ENCODE measurements at places on chromosomes 11 and 22.
A peak's percentile ranks its signal among the peaks of the same experiment; 100 is the strongest.

GRCh38 chr22:30212363-30212995 is 34.1 kb downstream of the LIF start:
- DNase-seq, result no peak

DNA sequence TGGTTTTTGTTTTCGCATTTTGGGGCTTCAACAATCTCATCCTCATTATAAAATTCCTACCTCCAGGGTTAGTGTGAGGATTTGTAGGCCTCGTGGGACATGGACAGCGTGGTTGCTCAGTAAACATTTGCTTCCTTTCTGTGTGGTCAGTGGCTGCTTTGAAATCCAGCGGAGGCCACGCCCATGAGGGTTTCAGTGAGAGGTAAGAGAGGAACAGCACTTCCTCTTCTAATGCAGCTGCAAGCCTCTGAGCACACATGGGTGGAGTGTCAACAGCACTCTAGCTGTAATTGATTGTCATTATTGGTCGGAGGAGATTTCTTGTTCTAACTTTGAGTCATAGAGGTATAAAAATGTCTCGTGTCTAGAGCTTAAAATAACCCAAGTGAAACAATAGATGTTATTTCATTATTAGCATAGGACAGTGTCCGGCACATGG is 6.0 kb upstream of the ARHGAP42 start:
- DNase-seq, result peak; percentile 85

- no peak for DNase-seq
Observed at GRCh38 chr11:9617940-9618339, 44.5 kb downstream of the WEE1 start.

GRCh38 chr11:36363361-36364268 is 67.5 kb downstream of the PRR5L start:
- DNase-seq, result no peak

GRCh38 chr22:27629908-27630673 is 171.5 kb downstream of the MN1 start:
- DNase-seq, result no peak

GRCh38 chr11:473962-474785 is 24.1 kb downstream of the PTDSS2 start:
- no peak for DNase-seq

DNA sequence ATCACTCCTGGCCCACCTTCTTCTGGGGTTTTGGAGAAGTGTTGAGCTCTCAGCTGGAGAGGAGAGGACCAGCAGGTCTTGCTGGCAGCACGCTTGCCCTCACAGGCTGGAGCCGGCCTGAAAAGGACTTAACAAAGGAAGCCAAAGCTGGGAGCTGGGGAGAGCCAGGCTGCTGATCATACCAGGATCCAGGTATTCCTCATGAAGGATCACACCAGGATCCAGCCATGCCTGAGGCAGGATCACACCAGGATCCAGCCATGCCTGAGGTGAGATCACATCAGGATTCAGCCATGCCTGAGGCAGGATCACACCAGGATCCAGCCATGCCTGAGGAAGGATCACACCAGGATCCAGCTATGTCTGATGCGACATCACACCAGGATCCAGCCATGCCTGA is 17.0 kb downstream of the MRGPRD start:
- no peak for DNase-seq

- DNase-seq, result no peak
Observed at GRCh38 chr22:46092670-46093410, 57.5 kb upstream of the PPARA start.

GRCh38 chr11:127733552-127733951 is 733.0 kb upstream of the KIRREL3 start:
- DNase-seq, result no peak

- no peak for DNase-seq
Observed at GRCh38 chr11:18986744-18987143, 47.5 kb upstream of the MRGPRX1 start.

- DNase-seq, result no peak
Observed at GRCh38 chr22:37103656-37104452, 5.7 kb downstream of the TMPRSS6 start.

- DNase-seq, result no peak
Observed at GRCh38 chr11:60274416-60274815, 6.0 kb upstream of the MS4A4A start.

- no peak for DNase-seq
Observed at GRCh38 chr11:86547727-86548126, 124.7 kb downstream of the ME3 start.

DNA sequence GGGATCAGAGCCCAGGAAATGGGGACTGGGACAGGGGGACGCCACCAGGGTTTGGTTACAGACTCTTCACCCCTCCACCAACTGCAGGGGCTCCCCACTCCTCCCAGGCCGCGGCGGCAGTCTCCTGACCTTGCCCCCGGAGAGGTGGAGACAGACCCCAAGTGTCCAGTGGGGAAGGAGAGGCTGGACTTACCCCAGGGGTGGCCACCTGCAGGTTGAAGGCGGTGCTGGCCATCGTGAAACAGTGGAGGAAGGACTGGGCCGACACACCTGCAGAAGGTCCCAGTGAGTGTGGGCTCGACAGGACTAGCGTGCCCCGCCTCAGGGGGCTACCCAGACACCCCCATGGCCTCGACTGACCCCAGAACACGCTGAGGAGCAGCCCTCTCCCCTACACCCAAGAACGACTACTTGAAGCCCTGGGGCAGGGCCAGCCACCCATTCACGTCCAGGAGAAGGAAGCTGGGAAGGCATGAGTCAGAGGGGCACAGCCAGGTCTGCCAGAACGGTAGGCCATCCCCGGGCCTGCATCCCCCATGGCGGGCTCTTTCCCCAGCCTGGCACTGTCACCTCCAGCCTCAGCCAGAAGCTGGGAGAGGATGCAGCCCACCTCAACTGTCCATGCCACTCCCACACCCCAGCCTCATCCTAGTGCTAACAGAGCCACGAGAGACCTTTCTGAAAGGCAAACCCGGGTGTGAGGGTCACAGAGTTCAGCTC is 2.3 kb downstream of the GATD1 start:
- DNase-seq, result no peak

DNA sequence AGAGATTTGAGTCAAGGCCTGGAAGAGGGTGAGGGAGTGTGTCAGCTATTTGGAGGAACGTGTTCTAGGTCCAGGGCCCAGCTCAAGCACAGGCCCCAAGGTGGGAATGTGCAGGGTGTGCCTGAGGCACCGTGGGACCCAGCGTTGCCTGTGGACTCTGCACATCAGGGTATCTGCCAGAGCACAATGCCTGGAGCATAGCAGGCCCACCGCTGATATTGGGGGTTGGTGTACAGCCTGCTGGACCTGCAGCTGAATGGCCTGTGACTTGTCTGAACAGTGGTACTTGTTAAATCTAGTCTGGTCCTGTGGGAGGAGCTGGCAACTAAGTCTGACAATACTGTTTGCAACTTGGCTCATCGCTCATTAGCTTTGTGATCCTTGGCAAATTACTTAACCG is 131.7 kb downstream of the GRIK4 start:
- DNase-seq, result no peak

GRCh38 chr11:95736355-95736754 is 53.2 kb downstream of the FAM76B start:
- DNase-seq, result no peak

DNA sequence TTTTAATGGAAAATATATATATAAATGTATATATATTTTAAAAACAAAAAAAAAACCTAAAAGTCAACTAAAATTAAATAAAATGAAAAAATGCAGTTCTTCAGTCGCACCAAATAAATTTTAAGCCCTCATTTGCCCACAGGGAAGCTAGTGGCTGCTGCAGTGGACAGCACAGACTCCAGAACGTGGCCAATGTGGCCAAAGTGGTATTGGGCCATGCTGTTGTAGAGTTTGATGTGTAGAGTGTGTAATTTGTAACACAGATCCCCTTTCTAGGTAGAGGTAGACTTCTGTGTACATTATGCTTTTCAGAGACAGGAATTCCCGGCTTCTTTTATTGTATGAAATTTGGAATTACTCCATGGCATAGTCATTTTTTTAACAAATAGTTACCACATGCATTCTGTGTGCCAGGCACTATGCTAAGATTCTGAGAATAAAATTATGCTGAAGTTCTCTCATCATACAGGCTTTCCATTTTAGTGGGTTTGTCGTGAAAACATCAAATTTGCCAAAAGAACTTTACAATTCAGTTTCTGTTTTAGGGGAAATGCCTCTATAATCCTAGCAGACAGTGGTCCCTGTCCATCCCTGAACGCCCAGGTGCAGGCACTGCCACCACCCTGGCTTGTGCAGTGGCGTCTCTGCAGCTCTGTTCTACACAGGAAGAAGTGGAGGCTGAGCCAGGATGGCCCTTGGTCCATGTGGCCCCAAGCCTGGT is 68.5 kb downstream of the MED15 start:
- DNase-seq, result no peak

DNA sequence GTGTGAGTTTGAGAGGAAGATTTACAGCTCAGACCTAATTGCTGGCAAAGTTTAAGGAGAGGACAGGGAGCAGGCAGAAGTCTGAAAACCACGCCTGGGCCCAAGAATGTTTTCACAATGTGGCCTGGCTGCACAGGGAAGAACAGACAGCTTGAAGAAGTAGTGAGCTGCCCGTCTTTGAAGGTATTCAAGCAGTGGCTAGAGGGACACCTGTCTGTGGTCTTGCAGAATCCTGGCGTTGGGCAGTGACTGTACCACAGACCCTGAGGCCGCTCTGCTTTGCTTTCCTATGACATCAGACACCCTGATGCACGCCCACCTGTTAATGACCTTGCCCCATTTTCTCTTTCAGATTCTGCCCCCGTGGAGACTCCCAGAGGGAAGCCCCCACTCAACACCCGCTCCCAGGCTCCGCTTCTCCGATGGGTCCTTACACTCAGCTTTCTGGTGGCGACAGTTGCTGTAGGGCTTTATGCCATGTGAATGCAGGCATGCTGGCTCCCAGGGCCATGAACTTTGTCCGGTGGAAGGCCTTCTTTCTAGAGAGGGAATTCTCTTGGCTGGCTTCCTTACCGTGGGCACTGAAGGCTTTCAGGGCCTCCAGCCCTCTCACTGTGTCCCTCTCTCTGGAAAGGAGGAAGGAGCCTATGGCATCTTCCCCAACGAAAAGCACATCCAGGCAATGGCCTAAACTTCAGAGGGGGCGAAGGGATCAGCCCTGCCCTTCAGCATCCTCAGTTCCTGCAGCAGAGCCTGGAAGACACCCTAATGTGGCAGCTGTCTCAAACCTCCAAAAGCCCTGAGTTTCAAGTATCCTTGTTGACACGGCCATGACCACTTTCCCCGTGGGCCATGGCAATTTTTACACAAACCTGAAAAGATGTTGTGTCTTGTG is 6.6 kb upstream of the MCM5 start:
- no peak for DNase-seq

GRCh38 chr11:42543844-42544419 is 767.9 kb upstream of the API5 start:
- no peak for DNase-seq

DNA sequence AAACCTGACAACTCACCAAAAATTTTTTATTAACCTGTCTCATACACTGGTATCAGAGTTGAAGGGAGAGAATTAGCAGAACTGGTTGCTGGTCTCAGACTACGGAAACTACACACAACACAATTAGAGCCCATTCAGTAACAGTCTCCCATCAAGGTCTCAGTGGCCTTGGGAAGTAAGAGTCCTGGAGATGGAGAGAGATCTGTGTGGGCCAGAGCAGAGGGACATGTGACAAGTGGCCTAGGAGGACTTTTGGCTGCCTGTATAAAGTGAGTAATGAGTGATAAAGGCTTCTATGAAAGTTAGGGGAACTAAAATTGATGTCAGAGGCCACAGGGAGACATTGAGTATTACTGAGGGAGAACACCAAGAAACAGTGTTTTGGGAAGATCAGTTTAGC is 58.9 kb downstream of the PARVA start:
- DNase-seq, result no peak

GRCh38 chr11:16505481-16505880 is 149.1 kb upstream of the SOX6 start:
- no peak for DNase-seq

DNA sequence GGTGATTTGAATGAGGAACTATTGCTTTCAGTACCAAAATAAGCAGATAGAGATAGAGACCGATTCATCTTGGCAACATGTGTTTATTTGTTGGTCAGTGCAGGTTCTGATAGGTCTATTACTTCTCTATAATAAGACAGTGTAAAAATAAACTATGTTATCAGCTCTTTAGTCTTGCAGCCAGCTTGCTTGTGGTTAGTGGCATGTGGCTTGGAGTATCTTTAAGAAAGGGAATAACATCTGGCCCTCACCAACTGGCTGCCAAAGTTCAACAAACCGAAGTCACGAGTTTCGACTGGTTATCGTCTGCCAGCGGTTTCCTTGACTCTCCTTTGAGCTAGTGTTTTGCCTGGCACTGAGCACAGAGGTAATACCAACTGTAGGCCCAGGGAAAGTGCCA is 71.8 kb downstream of the CTTN start:
- no peak for DNase-seq

DNA sequence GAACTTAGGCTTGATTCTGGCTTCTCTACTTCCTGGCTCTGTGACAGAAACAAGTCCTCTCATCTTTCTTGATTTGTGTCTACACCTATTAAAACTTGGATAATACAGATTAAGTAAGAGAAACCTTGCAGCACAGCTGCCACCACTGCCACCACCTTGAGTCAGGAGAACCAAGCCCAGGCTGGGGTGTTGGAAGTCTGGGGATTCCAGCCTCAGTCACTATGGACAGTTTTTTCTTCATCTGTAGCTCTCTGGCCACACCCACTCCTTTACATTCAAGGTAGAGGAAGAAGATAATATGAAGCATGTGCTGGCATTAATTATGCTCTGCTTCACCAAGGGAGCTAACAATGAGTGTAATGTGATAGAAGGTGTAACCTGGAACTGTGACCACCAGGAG is 75.7 kb downstream of the RELT start:
- DNase-seq, result no peak

- DNase-seq, result no peak
Observed at GRCh38 chr11:45513821-45514340, 151.5 kb downstream of the CHST1 start.

DNA sequence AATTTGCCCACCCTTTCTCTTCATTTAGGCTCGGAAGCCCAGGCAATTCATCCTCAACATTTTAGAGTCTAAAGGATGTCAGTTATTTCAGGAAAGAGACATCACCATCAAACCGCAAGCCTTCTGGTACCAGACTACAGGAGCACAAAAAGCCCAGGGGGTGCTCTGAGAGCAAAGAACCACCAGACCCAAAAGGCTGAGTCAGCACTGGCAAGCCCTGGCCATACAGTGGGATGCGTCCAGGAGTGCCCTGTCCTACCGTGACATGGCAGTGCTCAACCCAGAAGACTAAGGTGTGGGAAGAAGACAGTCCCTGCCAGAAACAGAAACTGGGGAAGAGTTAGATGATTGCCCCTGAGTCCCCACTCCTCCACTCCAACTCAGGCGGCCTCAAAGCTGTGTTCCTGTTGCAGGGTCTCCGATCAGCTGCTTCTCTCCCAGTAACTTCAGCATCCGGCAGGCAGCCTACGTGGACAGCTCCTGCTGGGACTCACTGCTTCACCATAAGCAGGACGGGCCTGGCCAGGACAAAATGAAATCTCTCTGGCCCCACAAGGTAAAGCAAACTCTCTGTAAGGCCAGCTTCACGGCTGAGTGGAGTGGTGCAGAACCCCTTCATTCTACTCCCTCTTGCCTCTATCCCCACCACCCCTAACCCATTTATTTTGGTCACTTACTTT is 1.5 kb downstream of the PANX3 start:
- no peak for DNase-seq

GRCh38 chr11:76783896-76784813 is 999 bp downstream of the TSKU start:
- no peak for DNase-seq

GRCh38 chr11:26944866-26945664 is 48.8 kb upstream of the FIBIN start:
- DNase-seq, result no peak

- DNase-seq, result no peak
Observed at GRCh38 chr11:44577231-44577830, 11.9 kb downstream of the CD82 start.

GRCh38 chr11:131985846-131986301 is 615.5 kb downstream of the NTM start:
- no peak for DNase-seq

- peak; percentile 26 for DNase-seq
Observed at GRCh38 chr22:32407312-32407711, 4.7 kb downstream of the RTCB start.
